EH (cell line): ENCODE measurements at places on chromosomes 12 and 14.
A peak's percentile ranks its signal among the peaks of the same experiment; 100 is the strongest.

DNA sequence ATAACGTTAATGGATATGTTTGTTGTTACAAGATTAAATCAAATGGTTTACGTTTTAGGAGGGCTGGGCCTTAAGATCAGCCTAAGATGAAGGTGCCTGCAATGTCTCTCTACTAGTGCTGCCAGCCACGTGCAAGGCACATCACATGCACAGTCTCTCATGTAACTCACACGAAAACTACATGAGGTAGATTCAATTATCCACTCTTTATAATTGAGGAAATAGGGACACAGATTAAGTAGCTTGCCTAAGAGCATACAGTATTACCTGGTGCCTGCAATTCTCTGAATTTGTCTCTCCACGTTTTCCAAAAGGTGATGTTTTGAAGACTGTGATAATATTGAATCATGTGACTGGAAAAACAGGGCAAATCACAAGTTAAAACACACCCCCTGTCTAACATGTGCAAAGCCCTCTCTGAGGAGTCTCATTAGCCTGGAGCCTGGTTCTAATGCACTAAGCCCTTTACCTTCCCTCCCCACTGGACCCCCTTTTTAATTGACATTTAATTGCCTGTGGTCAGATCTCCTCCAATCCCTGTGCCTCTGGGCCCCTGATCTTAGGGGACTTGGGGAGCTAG is 14.6 kb upstream of the ATP2A2 start:
- no peak for DNase-seq

DNA sequence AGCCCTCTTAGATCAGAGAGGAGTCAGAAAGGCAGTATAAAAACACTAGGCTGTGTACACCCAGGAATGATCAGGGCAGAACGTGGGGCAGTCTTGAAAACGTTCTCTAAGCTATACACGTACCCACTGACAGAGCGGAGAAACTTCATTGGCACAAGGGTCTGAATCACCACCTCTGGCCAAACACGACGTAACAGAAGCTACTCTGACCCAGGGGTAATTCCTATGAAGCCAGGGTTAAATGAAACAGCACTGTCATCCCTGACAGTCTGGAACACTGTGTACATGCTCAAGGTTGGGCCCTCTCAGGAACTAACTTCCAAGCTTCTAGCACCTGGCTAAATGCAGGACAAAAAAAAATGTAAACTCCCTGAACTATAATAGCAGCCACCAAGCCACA is 38.4 kb downstream of the PARP11 start:
- no peak for DNase-seq

DNA sequence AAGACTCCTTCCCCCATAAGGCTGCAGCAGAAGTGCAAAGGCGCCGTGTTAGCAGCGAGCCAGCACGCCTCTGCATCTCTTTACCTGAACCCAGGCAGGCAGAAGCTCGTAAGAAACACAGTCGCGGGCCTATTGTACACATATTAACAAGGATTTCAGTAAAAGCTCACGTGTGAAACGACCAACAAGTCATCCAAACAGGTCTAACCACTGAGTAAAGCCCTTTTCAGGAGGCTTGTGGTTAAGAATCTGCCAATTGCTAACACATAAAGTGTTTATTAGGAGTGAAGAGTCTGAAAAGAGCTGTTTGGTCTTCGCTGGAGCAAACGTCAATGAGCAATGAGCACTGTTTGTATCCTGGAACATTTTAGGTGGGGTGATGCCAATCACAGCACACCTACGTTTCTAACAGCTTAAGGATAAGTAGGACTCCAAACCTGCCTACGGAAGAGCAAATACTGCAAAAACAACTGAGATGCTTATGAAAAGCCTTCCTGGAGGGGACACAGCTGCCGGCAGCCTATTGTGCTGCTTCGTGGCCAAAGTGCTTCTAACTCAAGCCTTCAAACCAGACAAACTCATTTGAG is 43.1 kb downstream of the PRKAB1 start:
- DNase-seq, result no peak

GRCh38 chr14:63231766-63232165 is 27.5 kb downstream of the RHOJ start:
- no peak for DNase-seq

DNA sequence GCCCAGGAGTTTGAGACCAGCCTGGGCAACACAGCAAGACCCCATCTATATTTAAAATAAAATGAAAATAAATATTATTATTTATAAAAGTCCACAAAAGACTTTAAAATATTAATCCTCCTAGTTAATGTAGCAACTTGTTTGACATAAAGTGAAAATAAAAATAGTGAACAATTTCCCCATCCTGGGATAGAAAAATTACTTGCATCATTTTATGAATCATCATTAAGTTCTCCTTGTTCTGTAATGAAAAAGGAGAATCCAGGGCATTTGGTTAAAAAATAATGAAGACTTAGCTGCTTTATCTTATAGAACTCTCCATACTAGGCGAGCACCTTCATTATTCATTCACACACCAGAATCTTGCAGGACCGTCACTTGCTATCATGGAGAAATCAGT is 66.1 kb downstream of the ELK3 start:
- no peak for DNase-seq

- DNase-seq, result peak; percentile 66
Observed at GRCh38 chr12:91326058-91327027, 143.7 kb upstream of the DCN start.

- peak; percentile 77 for DNase-seq
Observed at GRCh38 chr12:15590180-15590826, 198.9 kb downstream of the EPS8 start.

DNA sequence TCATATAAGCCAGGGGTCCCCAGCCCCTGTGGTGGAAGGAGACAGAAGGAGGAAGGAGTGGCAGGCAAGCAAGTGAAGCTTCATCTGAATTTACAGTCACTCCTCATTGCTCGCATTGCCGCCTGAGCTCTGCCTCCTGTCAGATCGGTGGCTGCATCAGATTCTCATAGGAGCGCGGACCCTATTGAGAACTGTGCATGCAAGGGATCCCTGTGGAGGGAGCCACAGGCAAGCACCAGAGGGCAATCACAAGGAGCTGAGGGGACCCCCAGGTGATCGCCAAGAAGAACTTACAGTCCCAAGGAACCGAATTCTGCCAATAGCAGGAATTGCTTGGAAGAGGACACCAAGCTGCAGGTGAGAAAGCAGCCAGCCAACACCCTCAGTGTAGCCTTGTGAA is 33.2 kb upstream of the VRK1 start:
- DNase-seq, result no peak

- DNase-seq, result no peak
Observed at GRCh38 chr12:55652352-55652751, 15.7 kb downstream of the OR10P1 start.

DNA sequence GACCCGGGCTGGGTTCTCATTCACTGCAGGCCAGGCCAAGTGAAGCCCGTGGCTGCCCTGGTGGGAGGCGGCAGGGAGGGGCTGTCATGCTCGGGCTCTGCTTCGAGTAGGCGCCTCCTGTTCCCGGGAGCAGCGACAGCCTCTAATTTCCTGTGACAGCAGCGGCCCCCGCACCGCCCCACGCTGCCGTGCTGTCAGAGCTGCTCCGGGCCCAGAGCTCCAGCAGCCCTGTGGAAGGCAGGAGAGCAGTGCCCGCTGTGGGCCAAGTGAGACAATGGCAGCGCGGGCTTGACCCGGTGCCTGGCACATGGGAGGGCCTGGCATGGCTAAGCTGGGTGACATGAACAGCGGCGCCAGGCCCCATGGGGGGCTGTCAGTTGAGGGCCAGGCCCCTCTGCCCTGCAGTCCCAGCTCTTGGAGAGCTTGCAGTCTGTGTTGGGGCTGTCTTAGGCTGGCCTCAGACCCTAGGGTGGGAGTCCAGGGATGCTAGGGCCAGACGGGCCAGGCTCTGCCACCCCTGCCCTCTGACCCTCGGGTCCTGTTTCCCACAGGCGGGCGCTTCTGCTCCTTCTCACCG is 5.1 kb downstream of the TRMT61A start:
- no peak for DNase-seq

DNA sequence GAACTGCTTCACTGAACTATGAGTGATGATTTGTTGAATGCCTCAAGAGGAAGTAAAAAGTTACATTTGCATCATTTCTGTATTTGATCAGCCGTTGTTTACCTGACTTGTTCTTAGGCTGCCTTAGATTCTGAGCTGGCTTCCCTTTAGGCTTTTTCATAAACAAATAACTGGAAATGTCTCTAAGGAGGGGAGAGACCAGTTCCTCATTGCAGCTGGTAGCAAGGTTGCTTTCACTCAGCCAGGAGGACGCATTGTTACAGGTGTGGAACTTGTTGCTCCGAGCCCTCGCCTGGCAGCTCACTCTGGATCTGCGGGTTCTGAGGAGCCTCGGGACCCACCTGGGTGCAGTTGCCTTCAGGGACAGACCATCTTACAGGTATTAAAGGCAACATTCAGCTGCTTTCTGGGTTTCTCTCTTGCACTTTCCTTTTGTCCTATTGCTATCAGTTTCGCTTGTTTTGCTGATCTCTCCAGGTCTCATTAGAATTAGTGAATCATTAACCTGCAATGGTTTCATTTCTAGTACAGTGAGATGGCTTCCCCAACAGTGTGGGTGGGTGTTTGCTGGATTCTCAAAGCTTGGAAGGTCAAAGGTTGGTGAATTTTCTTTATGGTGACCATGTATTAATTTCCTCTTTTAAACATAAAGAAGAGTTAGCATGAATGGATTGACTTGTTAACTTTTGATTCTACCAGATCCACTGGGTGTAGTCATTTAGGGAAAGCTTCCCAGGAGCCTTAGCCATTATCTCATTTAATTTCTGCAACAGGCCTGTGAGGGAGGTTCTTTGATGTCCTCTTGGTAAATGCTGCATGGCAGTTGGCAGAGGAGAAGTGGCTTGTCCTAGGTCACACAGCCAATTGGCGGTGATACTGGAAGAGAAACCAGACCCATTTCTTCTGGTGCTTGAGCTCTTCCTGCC is at the start of gene PLEKHG7:
Gene PLEKHG7, plus strand, starts transcription at position 236 of the 926 bp plus-strand sequence. CDS start 3,643 bp downstream, outside the sequence.
- DNase-seq, result no peak

DNA sequence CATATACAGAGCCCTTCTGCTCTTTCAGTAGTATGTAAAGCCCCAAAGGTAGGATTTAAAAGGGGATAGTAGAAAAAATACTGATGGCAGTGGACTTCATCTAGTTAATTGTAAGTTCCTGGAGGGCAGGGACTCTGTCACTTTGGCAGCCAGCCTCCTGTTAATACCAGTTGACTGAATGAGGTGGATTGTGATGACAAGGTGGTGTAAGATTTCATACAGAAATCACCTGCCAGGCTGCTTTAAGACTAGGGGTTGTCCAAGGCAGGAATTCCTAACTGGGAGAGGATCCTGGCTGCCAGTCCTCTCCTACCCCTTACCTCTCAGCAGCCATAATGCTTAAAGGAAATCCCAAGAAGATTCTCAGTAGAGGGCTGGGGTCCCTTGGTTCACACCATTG is 7.3 kb downstream of the DYRK2 start:
- no peak for DNase-seq

DNA sequence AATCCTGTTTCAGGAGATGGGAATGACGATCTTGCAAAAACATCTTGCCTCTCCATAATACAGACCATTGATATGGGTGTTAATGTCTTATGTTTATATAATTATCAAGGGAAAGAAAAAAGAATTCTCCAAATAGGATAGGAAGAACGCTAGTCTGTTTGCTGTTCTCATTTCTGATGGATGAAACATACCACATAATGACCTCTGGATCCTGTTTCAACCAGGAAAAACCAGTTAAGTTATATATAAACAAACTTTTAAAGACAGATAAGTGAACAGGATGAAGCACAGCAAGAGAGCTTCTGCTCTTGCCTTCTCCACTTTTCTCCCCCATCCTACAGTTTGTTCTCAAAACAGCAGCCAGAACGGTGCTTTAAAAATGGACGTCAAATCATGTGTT is 27.8 kb downstream of the COQ6 start:
- peak; percentile 80 for DNase-seq

GRCh38 chr12:53585448-53586125 is 40.6 kb downstream of the ATF7 start:
- DNase-seq, result no peak

DNA sequence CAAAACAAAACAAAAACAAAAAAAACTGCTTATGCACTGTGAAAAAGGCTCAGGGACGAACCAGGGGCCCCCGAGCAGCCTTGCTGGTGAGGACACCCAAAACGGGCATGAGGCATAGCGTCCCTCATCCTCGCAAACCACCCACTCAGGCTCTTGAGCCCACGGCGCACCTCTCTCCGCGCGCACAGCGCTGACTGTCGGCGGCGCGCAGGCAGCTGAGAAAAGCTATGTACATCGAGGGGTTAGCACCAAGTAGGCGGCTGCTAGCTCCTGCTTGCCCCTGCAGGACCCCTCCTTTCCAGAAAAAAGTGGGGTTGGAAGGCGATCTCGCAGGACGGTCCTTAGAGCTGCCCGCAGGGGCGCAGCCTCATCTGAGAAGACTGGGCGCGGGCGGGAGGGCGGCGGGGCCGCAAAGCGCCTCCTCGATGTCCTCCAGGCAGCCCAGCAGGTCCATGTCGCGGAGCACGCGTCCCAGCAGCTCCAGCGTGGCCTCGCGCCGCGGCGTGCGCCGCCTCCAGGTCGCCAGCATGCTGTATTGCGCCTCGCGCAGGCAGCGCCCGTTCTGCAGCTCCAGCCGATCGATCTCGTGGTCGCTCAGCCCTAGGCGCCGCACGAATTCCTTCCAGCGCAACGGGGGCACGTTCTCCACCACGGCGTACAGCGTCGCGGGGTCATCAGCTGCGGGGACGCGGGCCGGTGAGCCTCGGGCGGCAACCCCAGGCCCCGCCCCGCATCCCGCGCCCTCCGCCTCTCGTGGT is 12.8 kb downstream of the TNFRSF1A start:
- DNase-seq, result no peak

- peak; percentile 47 for DNase-seq
Observed at GRCh38 chr12:41684997-41685396, 459.7 kb downstream of the GXYLT1 start.

- DNase-seq, result peak; percentile 97
Observed at GRCh38 chr14:76961631-76962302, 66.7 kb downstream of the IRF2BPL start.

GRCh38 chr14:24032727-24033418 is 18.9 kb upstream of the CARMIL3 start:
- DNase-seq, result peak; percentile 77

DNA sequence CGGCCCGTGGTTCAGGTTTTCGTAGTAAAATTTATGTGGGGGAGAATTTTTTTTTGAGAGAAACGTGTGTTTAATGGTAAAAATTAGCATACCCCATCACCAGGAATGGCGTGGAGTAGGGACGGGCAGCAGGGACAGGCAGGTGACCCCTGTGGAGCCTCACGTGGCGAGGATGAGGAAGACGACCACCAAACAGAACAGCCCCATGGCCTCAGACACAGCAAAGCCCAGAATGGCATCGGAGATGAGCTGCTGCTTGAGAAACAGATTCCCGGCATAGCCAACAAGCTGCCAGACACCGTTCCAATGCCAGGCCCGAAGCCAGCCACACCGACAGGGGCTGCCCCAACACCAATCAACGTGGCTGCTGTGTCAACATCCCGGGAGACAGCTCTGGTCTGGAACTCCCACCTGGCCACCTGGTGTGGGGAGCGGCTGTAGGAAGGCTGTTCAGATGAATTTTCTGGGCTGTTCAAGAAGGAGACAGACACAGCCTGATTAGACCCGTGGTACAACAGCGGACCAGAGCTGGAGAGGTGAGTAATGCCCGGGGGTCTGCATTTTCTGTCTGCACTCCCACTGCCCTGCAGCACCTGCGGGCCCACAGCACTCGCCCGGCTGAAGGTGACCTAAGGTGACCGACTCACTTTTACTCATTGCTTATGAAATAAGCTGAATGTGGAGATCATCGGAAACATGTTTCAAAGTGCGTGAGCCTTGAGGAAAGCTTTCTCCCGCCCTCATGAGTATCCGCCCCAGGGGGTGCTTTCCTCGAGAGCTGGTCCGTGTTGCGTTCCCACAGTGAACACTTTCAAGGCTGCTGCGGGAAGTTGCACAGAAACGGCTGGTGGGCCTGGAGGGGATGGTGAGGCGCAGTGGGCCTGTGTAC is 10.6 kb downstream of the TMEM121 start:
- DNase-seq, result no peak
